Progenitor cell of endocrine pancreas (in vitro differentiated cells): ENCODE measurements at places on chromosomes 7 and 10.

DNA sequence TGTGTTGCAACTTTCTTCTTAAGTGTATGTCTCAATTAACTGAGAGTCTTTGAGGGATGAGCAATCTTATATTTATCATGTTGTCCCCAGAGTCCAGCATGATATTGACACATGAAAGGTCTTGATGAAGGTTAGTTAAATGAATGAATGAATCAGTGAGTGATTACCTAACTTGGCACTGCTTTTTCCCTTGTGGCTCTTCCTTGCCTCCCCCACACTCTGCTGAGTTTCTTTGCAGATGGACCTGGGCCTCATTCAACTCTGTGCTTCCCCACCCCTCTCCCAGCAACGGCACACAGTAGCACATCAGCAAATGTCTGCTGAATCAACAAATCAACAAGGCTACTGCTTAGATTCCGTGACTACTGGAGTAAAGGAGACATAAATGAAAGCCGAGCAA lies 235.1 kb upstream of the CXCL12 start:
- DNase-seq, result no peak

- DNase-seq, result no peak
Observed at GRCh38 chr7:45564886-45565455, 9.2 kb upstream of the ADCY1 start.

GRCh38 chr7:66075590-66076461 lies at the start of gene ASL:
Gene ASL, plus strand, starts transcription at chr7:66075819. Its CDS starts 263 bp downstream, at chr7:66076082.
- DNase-seq, result peak; percentile 91

GRCh38 chr10:68560186-68560942 lies at the start of gene TET1:
Gene TET1, plus strand, starts transcription at chr10:68560337. Its CDS starts 12,002 bp downstream, at chr10:68572339.
- DNase-seq, result peak; percentile 57

- DNase-seq, result no peak
Observed at GRCh38 chr10:14173706-14174594, 156.8 kb downstream of the FRMD4A start.

- DNase-seq, result no peak
Observed at GRCh38 chr7:138753150-138753518, 44.7 kb upstream of the TMEM213 start.

DNA sequence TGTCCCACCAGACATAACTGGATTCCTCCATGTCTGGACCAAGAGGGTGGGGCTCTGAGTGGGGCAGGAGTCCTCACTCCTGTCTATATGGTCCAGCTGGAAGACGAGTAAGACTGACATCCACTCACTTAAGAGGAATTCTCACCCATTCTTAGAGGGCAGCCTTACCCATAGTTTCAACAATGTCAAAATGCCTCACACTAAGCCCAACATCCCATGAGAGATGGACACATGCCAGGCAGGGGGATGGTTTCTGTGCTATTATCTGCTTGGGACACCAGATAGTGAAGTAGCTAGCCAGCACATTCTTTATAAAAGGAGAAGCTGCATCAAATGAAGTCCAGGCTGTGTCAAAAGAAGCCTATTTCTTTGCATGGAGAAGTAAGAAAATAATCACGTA lies 4.7 kb upstream of the LANCL2 start:
- DNase-seq, result no peak

GRCh38 chr10:60186315-60187071 lies 203.2 kb downstream of the ANK3 start:
- DNase-seq, result no peak

DNA sequence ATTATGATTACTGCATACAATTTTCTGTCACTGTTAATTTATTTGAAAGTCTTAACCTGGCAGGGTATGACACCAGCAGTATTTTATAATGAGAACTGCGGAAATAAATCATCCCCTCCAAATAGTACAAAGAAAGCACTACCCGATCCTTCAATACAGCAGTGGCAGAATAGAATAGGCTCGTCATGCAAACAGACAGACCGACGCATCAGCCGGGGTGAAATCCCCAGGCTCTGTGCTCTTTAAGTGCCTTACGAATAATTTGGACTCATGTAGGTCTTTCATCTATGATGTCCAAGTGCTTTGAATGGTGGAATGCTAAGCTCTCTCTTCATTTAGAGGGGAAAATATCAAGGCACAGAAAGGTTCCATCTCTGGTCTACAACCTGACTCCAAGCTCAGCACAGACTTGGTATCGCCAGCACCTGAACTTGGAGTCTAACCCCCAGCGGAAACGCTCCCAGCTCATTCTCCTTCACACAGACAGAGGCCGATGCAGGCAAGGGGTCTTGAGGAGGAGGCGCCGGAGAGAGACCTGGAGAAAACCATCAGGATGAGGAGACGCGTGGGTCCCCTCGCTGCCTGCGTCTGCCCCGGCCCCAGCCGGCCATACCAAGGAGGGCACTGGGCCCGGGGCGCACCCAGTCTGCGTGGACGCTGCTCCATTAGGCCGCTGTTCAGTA lies 568.1 kb upstream of the MKI67 start:
- DNase-seq, result no peak

DNA sequence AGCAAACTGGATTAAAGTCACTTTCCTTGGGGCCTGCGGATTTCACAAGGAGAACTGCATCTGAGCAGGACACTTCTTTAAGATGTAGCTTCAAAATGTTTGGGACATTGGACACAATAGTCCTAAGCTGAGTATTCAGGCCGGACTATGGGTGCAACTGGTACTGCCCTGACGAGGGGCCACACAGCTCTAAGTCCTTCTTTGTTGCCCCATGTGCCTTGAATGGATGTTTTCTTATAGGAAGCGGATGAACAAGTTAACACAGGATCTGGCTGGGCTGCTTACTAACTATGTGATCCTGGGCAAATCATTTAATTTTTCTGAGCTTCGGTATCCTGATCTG lies 147.8 kb upstream of the KLF14 start:
- no peak for DNase-seq

DNA sequence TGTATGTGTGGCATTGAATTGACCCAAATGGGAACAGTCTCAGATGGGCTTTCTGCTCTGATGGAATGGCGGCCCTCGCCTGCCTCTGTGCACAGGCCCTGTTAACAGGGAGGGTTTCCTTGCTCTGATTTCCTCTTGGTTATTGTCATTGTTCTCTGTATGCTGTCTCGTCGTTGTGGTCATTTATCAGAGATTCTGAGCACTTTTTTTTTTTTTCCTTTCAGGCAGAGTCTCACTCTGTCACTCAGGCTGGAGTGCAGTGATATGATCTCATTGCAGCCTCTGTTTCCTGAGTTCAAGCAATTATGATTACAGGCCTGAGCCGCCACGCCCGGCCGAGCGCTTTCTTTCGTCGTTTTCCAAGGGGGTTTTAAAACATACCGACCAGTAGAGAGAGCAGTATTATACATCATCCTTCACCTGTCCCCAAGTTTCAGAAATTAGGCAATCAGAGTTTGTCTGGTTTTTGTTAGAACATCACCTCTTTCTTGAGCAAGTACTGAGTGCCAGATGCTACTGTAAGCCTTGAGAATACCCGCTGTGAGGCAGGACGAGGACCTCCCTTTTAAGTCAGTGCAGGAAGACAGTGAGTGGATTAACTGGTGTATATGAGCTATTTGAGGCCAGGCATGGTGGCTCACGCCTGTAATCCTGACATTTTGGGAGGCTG lies 6.5 kb downstream of the CHST12 start:
- no peak for DNase-seq

DNA sequence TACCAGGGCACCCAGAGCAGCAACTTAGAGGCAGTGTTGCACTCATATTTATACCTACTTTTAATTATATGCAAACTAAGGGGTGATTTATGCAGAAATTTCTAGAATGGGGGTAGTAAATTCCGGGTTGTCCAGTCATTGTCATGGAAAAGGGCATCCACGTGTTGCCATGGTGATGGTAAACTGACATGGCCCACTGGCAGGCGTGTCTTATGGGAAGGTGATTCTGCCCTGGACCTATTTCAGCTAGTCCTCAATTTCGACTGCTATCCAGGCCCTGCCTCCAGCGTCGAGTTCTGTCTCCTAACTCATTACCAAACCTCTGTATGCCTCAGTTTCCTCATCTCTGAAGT lies 12.8 kb downstream of the SNX8 start:
- DNase-seq, result no peak

DNA sequence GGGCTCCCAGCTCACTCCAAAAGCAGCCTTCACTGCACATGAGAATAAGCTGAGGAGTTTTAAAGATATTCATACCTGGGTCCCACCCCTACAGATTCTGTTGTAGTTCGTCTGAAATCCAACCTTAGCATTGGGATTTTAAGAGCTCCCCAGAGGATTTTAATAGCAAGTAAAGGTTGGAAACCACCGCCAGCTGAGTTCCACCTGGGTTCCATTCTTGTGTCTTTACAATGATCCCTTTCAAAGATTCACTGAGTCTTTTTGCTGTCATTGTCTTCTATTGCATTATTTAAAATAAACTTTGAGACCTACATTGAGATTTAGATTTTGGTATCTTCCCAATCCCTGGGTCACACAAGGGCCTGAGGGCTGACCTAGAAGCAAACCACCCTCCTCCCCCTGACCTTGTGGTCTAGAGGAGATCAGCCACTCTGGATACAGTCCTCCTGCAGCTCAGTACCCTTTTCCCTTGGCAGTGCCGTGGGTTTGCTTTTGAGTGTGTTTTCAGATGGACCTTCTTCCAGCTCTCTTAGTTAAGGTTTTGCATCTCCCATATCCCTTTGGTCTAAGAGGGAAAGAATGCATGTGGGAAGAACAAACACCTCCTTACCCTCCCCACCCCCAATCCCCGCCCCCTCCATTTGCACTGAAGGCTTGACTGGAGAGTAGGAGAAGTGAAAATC lies 22.6 kb upstream of the SIRT1 start:
- DNase-seq, result no peak

GRCh38 chr10:71719042-71719441 lies 536 bp downstream of the C10orf105 start:
- no peak for DNase-seq

DNA sequence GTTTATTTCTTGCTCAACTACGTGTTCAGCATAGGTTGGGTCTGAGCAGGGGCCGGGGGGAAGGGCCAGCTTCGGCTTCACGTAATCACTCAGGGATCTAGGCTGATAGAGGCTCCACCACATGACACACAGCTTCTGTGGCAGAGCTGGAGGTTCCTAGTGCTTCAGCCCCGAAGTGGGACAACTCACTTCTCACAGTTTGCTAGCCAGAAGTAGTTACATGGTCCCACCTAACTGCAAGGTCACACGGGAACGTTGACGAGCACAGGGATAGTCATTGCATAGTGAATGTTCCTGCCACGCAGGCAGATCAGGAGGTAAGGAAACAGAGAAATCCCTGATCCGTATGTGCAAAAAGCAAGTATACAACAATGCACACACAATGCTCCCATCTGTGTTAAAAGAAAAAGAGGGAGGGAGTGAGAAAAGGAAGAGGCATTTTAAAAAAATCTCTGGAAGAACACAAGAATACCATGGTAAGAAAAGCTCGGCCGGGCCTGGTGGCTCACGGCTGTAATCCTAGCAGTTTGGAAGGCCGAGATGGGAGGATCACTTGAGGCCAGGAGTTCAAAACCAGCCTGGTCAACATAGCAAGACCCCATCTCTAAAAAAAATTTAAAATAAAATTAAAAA lies 16.9 kb downstream of the SMURF1 start:
- no peak for DNase-seq

GRCh38 chr10:31278279-31278941 lies 40.6 kb upstream of the ZEB1 start:
- DNase-seq, result no peak

- DNase-seq, result no peak
Observed at GRCh38 chr7:108869070-108869469, 299.4 kb downstream of the DNAJB9 start.

GRCh38 chr7:126501617-126502016 lies 751.1 kb downstream of the GRM8 start:
- DNase-seq, result no peak

GRCh38 chr10:93189944-93190343 lies 116.3 kb downstream of the CYP26A1 start:
- DNase-seq, result no peak

- no peak for DNase-seq
Observed at GRCh38 chr10:68900427-68901104, 549 bp upstream of the DDX50 start.

GRCh38 chr10:71343392-71343773 lies 24.3 kb downstream of the SLC29A3 start:
- DNase-seq, result no peak

GRCh38 chr7:45129181-45129800 lies 17.8 kb upstream of the TBRG4 start:
- no peak for DNase-seq

DNA sequence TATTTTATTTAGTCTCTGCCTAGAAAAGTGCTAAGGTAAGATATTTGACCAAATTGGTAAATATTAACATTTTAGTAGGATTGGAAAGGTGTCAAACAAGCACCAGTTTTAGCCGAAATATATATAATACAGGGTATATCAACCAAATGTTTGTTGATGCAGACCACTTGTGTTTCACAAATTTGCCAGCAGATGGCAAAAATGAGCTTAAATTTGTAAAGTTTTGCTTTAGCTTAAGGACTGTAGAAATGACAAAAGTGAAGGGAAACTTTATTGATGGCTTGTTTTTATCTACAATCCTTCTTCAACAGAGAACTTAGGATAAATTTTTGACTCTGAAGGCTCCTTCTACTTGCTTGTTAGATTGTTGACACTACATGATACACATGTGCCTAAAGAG lies 4.8 kb upstream of the POLR1F start:
- DNase-seq, result peak; percentile 30

- no peak for DNase-seq
Observed at GRCh38 chr10:31730776-31731175, 197.9 kb downstream of the ARHGAP12 start.

DNA sequence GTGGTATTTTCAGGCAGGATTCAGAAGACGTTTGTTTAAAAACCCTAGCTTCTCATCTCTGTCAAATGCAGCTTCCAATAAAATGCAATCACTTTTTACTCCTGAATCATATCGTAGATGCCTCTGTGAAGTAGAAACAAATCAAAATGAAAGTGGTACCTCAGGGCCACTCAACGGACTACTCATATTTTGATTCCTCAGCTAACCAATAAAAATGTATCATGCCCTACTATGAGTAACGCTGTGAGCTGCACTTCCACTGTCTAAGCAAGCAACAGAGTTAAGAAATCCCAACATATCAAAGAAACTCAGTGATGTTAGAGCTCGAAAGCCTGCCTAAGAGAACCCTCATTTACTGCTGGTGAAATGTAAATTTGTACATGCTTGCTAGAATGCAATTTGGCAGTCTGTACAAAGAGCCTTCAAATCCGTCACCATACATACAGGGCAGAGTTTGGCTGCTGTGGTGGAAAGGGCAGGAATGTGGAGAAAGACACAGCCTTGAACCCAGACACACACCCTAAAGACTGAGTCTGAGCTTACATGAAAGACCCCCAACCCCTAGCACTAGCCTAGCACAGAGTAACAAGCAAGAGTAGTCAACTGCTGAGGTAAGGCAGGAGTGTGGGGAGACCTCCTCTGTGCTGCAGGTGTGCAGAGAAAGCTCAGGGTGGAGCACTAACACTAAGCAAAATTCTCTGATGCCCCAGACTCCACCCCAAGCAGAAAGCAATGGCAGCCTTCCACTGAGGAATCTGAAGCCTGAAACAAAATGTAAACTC lies 151.5 kb downstream of the ANK3 start:
- DNase-seq, result no peak

- no peak for DNase-seq
Observed at GRCh38 chr10:7950981-7951847, 103.3 kb upstream of the GATA3 start.
